Activated CD4-positive, alpha-beta T cell treated with anti-CD3 and anti-CD28 coated beads, Interleukin-2, amount 10 ng/mL, durations not matched to agents 7 days and 5 days (primary cell): ENCODE measurements at places on chromosomes 11 and 22. TPM values are rescaled to one million over a fixed set of nuclear protein-coding genes. Genes with fewer than 3 reads are reported as not detected.

The C11orf52 gene
- total RNA-seq = not detected

The OR5AK2 gene
- total RNA-seq = not detected

DNA sequence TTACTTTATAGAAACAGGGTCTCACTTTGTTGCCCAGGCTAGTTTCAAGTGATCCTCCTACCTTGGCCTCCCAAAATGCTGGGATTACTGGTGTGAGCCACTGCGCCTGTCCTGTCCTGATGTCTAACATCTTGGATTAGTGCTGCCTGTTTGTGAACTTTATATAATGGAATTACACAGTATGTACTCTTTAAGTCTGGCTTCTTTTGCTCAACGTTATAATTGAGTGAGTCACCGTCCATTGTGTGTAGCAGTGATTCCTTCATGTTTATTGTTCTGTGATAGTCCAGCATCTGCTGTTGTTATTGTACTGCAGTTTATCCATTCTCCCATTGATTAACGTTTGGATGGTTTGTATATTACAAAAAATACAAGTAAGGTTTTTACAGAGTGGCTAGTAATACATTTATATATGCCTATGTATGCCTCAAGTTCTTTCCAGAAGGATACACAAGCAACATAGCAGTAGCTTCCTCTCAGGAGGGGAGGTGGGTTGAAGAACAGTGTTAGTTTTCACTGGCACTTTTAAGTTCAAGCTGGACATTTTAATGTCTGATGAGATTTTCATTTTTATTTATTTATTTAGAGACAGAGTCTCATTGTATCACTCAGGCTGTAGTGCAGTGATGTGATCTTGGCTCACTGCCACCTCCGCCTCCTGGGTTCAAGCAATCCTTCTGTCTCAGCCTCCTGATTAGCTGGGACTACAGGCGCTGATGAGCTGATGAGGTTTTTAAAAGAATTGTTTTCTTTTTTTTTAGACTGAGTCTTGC, 25.2 kb upstream of the MICALL1 start:
- no peak for DNase-seq

DNA sequence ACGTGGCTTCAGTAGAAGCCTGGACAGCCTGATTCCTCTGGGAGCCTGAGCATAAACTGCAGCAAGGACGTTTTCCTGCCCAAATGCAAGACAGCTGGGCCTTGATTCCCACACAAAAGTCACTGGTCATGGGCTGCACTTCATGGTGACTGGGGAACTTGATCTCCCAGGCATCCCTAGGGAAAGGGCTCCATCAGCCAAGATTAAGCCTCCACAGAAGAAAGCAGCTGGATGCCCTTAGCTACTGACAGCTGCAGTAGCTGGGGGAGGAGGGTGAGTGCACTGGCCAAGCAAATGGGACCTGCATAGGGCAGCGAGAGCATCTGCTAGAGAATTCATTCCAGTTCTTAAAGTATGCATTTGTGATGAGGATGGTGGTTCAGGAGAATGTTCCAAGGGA, 267.4 kb upstream of the ISX start:
- no peak for DNase-seq

DNA sequence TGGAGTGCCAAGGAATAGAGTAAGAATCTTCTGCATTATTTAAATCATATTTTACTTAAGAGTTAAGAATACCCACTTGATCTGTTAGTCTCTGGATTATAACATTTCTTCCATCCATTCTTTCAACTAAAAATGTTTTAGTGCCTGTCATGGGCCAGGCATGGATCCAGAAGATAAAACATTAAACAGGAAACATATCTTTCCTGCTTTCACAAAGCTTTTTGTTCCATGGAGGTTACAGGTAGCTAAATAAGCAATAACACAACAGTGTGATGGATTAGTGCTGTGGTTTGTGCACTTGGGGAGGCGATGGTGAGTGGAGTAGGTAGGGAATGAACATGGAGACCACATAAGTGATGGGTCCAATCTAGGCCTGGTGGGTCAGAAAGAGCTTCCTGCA, 258.5 kb downstream of the DDX10 start:
- no peak for DNase-seq

- DNase-seq = no peak
These were observed 621.0 kb upstream of the ANO3 start for GRCh38 chr11:25710975-25711374.
